ENCODE measurements at places on chromosomes 6 and 20.
A peak's percentile ranks its signal among the peaks of the same experiment; 100 is the strongest.

DNA sequence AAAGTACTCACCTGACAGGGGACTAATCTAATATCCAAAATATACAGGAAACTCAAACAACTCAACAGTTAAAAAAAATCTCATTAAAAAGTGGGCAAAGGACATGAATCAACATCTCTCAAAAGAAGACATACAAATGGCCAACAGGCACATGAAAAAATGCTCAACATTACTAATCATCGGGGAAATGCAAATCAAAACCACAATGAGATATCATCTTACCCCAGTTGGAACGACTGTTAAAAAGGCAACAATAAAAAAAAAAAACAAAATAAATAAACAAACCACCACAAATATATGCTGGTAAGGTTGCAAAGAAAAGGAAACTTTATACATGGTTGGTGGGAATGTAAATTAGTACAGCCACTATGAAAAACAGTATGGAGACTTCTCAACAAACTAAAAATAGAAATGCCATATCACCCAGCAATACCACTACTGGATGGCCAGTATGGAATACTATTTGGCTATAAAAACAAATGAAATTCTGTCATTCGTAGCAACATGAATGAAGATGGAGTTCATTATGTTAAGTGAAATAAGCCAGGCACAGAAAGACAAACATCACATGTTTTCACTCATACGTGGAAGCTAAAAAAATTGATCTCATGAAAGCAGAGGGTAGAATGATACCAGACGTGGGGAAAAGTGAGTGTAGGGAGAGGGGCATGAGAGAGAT lies 6.6 kb downstream of the SIRPB2 start:
- DNase-seq, result no peak

- DNase-seq, result no peak
These were observed 526.8 kb downstream of the CD83 start for GRCh38 chr6:14644381-14644780.

GRCh38 chr6:31493875-31494694 lies 3.9 kb upstream of the MICB start:
- DNase-seq, result peak; percentile 72

DNA sequence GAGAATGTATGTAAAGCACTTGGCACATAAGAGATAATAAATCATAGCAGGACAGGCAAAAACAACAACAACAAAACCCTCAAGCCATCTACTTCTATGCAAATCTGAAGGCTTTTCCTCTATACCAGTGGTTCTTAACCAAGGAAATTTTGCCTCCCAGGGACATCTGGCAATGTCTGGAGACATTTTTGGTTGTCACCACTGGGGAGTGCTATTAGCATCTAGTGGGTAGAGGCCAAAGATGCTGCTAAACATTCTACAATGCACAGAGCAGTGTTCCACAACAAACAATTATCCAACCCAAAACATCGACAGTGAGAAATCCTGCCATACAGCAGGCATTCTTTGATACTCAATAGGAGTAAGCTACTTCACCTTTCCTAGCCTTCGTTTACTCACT lies 28.2 kb downstream of the NDRG3 start:
- DNase-seq, result no peak

DNA sequence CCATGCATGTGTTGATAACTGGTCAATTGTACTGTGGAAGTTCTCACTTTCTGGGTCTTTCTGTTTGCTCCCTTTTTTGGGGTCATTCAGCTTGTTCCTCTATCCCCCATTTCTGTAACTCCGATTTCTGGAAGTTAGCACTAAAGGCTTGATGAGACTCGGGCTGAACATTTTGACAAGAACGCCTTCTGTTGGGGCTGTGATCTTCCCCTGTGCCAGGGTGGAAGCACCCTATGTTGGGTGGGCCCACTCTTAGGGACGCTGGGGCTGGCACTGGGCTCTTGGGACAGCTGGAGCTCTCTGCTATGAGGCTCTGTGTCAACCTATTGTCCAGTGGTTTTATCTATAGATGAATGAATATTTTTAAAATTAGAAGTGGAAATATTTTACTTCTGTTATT lies 60.1 kb upstream of the FRMD1 start:
- DNase-seq, result no peak
